Epithelial cell of umbilical artery (primary cell): ENCODE measurements at places on chromosomes 6 and 20. TPM values are rescaled to one million over a fixed set of nuclear protein-coding genes. Genes with fewer than 3 reads are reported as not detected.

The TFAP2C gene
- under 0.01 TPM in 1 of 2 replicates, not detected in the other for total RNA-seq

The OXT gene
- not detected in 2 replicates for total RNA-seq

The TNXB gene
- total RNA-seq = under 0.01 and 0.15 TPM in 2 replicates

The BEND3 gene
- 2.0 and 3.6 TPM in 2 replicates for total RNA-seq

The FAM210B gene
- total RNA-seq = 34.8 and 43.2 TPM in 2 replicates

The SRSF6 gene
- 53.9 and 61.1 TPM in 2 replicates for total RNA-seq

The ULBP2 gene
- total RNA-seq = 6.8 and 9.6 TPM in 2 replicates

The PAQR8 gene
- total RNA-seq = 7.5 and 8.4 TPM in 2 replicates

The ANKRD66 gene
- not detected in 2 replicates for total RNA-seq

The HLA-DRB5 gene
- total RNA-seq = not detected in 2 replicates

The C20orf141 gene
- not detected in 2 replicates for total RNA-seq

The FOXF2 gene
- 0.15 TPM in 1 of 2 replicates, not detected in the other for total RNA-seq

The SIGLEC1 gene
- not detected in 2 replicates for total RNA-seq

The OTOR gene
- not detected in 2 replicates for total RNA-seq

The MRPS18B gene
- total RNA-seq = 55.5 and 57.3 TPM in 2 replicates

The ACSS2 gene
- 46.1 and 52.0 TPM in 2 replicates for total RNA-seq

The KHDC1 gene
- total RNA-seq = 1.9 and 2.0 TPM in 2 replicates

The HM13 gene
- 42.4 and 47.7 TPM in 2 replicates for total RNA-seq

The ZNF165 gene
- 0.46 and 0.65 TPM in 2 replicates for total RNA-seq

The ASIP gene
- not detected in 2 replicates for total RNA-seq

The GHRH gene
- not detected in 2 replicates for total RNA-seq

The LAMA5 gene
- total RNA-seq = 59.3 and 68.2 TPM in 2 replicates

The REM1 gene
- not detected in 2 replicates for total RNA-seq

The CLDN20 gene
- 0.30 TPM in 1 of 2 replicates, not detected in the other for total RNA-seq

The SYCP2L gene
- total RNA-seq = under 0.01 TPM in 1 of 2 replicates, not detected in the other

The ZC2HC1B gene
- total RNA-seq = not detected in 2 replicates

The SAPCD1 gene
- total RNA-seq = 0.65 TPM in 1 of 2 replicates, not detected in the other

The PARD6B gene
- total RNA-seq = 0.15 TPM in 1 of 2 replicates, not detected in the other

The PLCB4 gene
- total RNA-seq = 1.6 and 3.6 TPM in 2 replicates

The HLA-DMA gene
- total RNA-seq = 0.32 and 2.1 TPM in 2 replicates

The HACE1 gene
- 16.7 and 17.5 TPM in 2 replicates for total RNA-seq

The SRMS gene
- total RNA-seq = not detected in 2 replicates

The UTRN gene
- total RNA-seq = 334 and 357 TPM in 2 replicates

The KIAA1755 gene
- under 0.01 and 0.30 TPM in 2 replicates for total RNA-seq

The HLA-G gene
- under 0.01 TPM in 1 of 2 replicates, not detected in the other for total RNA-seq

The KIF25 gene
- not detected in 2 replicates for total RNA-seq

The C6orf15 gene
- total RNA-seq = not detected in 2 replicates

The PSORS1C2 gene
- total RNA-seq = not detected in 2 replicates

The TBXT gene
- total RNA-seq = not detected in 2 replicates

The ENPP4 gene
- 9.7 and 9.9 TPM in 2 replicates for total RNA-seq

The KIF13A gene
- 26.0 and 34.5 TPM in 2 replicates for total RNA-seq

The MUCL3 gene
- not detected in 2 replicates for total RNA-seq

The RIPPLY2 gene
- not detected in 2 replicates for total RNA-seq

The PRR18 gene
- not detected in 2 replicates for total RNA-seq

The KDM1B gene
- 7.1 and 10.9 TPM in 2 replicates for total RNA-seq

The FRS3 gene
- 0.32 and 1.1 TPM in 2 replicates for total RNA-seq

The BTNL2 gene
- not detected in 2 replicates for total RNA-seq

The LHFPL5 gene
- total RNA-seq = not detected in 2 replicates

The KCNK15 gene
- total RNA-seq = under 0.01 TPM in 1 of 2 replicates, not detected in the other

The NOP56 gene
- 234 and 264 TPM in 2 replicates for total RNA-seq

The KHDC3L gene
- not detected in 2 replicates for total RNA-seq

The GGTLC1 gene
- total RNA-seq = not detected in 2 replicates

The PRDM13 gene
- total RNA-seq = not detected in 2 replicates

The HDAC2 gene
- total RNA-seq = 86.7 and 92.7 TPM in 2 replicates

The BFSP1 gene
- total RNA-seq = 2.7 and 2.9 TPM in 2 replicates
